ENCODE measurements at places on chromosomes 2 and 18.

DNA sequence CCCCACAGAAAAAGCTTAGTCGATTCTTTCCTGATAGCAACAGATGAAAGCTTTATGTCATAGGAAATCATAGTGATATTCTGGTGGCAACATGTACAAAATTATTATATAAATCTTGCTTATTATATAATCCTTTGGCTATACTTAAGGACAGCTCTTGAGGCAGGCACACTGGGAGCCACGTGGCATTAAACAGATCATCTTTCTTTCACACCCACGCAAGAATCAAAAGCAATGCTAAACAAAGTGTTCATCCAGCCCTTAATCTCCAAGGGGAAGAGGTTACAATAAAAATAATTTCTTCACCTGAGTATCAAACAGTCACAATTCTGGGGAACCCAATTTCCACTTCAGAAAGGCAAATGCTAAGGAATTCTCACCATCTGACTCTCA lies 57.8 kb downstream of the CYB5A start:
- no peak for DNase-seq

DNA sequence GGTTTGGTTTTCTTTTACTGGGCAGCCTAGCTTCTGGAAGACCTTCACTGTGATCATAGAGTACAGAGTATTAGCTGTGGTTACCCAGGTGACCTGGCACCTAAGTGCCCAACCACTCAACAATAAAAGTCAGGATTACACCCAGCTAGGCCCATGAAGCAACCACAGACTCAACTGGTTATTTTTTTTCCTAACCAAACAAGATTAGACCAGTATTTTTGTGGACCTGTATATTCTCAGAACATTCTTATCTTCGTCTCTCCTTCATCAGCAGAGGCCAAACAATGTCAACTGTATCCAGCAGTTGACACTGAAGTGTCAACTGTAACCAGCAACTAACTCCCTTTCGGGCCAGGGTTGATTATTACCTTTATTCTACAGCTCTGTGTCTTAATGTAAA lies 289.2 kb upstream of the SLC39A10 start:
- DNase-seq, result no peak

GRCh38 chr2:160224060-160224459 lies 24.0 kb upstream of the ITGB6 start:
- peak; percentile 26 for DNase-seq

GRCh38 chr2:173749315-173749714 lies 215.9 kb downstream of the SP3 start:
- no peak for DNase-seq

DNA sequence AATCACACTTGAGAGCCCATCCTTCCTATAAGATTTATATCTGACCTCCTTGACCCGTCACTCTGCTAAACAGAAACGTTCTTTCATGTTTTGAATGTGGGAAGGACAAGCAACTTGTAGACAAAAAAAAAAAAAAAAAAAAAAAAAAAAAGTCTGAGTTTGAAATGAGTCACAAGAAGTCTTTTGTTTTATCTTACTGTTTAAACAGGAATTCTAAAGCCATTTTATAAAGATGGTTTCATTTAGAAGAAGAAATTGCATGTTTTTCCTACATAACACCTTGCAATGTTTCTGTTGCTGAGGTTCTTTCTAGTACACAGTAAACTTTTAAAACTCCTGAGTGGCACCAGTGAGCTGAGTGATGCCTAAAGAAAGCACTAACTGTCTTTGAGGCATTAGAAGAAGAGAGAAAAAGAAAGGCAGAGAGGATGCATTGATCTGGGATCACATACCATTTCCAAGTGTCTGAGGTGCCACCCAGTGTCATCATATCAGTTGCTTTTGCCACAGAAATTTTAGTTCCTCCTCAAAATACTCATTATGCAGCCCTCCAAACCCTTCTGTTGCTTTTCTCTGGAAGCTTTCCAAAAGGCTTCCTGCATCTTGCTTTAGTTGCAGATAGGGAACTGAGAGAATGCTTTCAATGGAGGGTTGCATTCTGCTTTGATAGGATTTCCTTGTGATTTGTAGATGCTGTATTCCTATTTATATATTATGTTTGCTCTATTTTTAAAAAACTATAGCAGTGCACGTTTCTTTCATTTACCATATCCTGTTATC lies 69.1 kb downstream of the ACVR2A start:
- no peak for DNase-seq

GRCh38 chr2:238136820-238137537 lies 1.5 kb upstream of the KLHL30 start:
- DNase-seq, result no peak

DNA sequence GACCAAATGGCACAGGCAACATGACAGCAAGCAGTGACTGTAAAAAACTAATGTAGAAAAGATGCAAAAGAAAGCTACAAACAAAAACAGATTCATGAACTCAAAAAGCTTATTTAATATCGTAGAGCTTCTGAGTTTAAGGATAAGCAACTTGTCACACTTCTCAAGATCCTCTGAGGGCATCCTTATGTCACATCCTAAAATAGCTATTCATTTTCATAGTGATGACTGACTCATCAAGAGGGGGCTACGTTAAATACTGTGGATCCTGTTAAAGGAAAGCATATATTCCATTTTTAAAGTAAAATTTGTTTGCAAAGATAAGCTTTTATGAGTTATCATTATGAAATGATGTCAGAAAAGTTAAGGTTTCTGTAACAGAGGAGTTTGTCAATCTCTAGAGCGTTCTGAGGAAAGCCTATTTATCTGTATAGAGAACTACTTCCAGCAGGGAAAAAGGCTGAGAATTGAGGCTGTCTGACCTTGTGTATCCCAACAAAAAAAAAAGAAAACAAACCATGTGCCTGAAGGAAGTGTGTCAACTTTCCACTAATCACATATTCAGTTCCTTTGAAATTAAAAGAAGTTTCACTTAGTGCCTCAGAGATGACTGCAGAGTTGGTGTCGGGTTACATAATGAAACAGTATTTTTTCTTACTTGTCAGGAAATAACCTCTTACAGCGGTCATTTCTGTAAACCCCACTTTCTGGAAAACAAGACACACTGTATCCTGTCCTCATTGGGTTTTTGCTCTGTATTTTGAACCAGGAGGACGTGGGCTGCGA lies 115.5 kb downstream of the ESCO1 start:
- no peak for DNase-seq

GRCh38 chr2:60324536-60324935 lies 228.9 kb downstream of the BCL11A start:
- DNase-seq, result no peak

DNA sequence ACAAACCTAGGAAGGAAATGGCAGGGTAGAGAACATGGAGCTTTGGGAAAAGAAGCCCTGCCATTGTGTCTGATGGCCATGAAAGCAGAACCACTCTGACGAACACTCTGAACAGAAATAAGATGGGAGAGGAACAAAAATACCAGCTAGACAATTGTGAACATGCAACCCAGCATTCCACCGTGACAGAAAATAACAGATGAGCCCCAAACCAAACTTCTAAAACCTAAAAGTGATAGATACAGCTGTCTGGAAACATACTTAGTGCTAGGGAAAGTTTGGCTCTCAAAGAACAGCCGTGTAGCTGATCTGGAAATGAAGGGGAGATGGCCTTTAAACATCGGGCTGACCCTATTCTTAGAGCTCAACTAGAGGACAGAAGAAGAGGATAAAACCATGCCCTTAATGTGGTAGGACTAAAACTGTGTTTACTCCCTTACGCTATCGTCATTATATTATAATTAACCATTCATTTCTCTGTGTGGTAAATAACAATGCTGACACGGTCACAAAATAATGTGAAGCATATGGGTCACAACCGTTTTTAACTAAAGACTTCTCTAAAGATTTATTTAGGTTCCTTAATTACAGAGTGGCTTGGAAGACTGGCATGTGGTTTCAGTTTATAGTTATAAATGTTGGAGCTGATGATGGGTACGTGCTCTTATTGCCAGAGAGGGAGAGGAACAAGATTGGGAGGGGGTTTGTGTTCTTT lies 80.6 kb downstream of the MYO1B start:
- DNase-seq, result no peak

DNA sequence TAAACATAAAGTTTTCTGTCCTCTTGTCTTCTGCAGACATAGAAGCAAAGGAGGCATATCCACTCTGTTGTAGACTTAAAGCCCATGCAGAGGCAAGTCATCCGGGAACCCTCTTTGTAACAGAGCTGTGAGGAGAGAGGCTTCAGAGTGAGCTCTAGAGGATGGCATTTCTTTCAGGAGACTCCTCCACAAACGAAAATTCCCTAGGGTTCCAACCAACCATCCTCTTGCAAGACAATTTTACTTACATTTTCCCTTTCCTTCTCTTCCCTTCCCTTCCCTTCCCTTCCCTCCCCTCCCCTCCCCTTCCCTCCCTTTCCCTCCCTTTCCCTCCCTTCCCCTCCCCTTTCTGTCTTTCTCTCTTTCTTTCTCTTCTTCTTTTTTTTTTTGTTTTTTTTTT lies 446.3 kb upstream of the MAP2 start:
- no peak for DNase-seq

GRCh38 chr2:109637749-109638570 lies 23.8 kb downstream of the SOWAHC start:
- DNase-seq, result no peak

DNA sequence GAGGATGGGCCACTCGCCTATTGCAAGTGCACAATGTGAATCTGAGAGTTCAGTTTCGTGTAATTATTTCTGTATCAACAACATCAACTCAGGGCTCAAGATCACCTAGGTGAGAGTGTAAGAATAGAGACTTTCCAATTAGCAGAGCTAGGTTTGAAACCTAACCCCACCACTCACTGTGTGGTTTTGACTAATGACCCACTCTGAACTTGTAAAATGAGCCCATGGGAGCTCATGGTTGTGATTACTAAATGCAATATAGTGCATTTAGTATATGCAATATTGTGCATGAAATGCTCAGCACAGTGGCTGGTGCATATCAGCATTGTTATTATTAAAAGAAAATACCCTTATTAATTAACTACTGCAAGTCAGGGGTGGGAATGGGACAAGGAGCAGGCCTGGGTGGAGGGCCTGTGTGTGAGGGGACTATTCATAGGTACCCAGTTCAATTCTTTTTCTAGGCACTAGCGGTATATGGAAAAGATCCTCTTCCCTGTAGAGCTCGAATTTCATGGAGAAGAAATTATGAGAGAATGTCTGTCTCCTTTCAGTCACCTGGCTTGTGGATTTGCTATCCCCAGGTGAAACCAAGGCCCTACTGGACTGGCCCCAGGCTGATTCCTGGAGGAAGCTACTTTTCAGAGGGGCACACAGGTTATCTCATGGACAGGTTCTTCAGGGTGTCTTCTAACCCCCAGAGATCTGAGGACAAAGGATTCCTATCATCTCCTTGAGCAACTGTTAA lies 169.5 kb downstream of the GFPT1 start:
- DNase-seq, result no peak

GRCh38 chr2:41572154-41572553 lies 475.7 kb upstream of the PKDCC start:
- no peak for DNase-seq

GRCh38 chr2:70528276-70528675 lies 25.4 kb downstream of the TGFA start:
- DNase-seq, result no peak

DNA sequence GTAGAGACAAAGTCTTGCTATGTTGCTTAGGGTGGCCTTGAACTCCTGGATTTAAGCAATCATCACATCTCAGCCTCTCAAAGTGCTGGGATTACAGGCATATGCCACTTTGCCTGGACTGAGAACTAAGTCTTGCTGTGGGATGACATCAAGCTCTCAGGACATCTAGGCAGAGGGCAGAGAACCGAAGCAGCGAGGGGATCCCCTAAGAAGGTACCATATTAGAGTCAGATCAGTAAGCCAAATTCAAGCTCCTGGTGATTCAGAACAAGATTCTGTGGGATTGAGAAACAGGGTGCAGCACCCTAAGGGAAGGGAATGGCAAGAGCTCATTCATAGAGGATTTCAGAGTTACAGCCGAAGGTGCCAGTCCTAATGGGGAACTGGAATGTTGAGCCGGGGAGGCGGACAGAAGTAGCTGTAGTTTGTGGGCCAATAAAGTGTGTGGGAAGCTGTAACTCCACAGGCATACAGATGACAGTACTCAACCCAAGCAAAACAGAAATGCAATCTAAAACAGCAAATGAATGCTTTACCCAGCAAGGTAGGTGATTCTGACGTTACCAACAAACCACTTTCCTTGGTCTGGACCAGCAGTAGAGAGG lies 30.9 kb downstream of the EPHA4 start:
- DNase-seq, result no peak

DNA sequence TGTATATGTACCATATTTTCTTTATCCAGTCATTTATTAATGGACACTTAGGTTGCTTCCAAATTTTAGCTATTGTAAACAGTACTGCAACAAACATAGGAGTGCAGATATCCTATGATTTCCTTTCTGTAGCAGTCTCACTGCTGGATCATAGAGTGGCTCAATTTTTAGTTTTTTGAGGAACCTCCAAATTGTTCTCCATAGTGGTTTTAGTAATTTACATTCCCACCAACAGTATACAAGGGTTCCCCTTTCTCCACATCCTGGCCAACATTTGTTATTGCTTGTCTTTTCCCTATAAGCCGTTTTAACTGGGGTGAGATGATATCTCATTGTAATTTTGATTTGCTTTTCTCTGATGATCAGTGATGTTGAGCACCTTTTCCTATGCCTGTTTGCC lies 114.3 kb downstream of the TMEM17 start:
- no peak for DNase-seq

DNA sequence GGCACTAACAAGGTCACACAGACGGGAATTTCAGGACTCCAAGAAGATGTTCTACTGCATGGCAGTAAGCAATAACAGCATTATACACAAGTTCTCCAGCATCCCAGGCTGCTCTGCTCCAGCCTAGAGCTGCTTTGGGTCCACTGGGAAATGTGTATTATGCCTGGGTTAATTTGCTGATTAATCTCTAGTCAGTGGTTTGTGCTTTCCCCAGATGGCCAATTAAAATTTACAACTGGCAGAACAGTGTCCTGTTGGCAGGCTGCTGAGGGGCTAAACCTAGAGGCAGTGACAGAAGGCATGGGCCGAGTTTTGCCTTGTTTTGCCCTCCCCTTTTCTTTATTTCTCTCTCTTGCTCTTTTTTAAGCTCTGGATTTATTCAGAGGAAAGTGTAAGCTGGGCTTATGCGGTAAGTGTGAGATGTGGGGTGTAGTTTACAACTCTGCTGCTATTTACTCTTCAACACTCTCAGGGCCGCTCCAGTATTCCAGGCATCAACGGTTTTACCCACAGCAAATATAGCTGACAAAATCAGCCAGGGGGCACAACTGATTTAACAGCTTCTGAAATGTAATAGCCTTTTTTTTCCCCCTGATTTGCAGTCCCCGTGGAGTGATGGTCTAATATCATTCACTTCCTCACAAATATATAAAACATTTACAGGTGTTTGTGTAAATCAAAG lies 348.0 kb downstream of the GPD2 start:
- no peak for DNase-seq

- DNase-seq, result no peak
Measured at GRCh38 chr2:31011587-31011986, 126.7 kb downstream of the GALNT14 start.

- no peak for DNase-seq
Measured at GRCh38 chr2:27089111-27089954, 2.8 kb downstream of the KHK start.

- DNase-seq, result no peak
Measured at GRCh38 chr2:69154106-69154505, 141.1 kb downstream of the ANTXR1 start.

Data from activated naive CD4-positive, alpha-beta T cell treated with anti-CD3 and anti-CD28 coated beads, Interleukin-2, amount 50 U/mL, for 16 hours (primary cell).